Left renal pelvis (tissue), 4 donors: ENCODE measurements at places on chromosomes 1 and 21.

DNA sequence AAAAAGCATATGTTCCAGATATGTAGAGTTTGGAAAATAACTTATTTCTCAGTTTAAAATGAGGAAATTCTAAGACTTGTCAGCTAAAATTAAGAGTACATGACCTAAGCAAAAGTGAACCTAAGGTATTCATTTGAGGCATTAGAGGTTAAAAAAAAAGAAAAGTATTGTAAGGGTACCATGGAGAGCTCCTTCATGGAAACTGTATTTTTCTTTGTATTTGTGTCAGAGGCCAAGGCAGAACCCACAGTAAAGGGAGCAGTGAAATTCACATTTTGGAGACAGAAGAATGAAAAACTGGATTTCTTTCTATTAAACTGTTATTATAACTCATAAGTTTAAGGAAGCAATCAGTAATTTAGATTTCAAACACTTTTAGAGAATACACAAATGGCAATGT is 1494.8 kb downstream of the KCNT2 start:
- DNase-seq, result no peak

GRCh38 chr1:43875331-43875730 is 58.3 kb upstream of the ARTN start:
- no peak for DNase-seq

- no peak for DNase-seq
Measured at GRCh38 chr1:26405281-26405915, 5.2 kb upstream of the LIN28A start.

DNA sequence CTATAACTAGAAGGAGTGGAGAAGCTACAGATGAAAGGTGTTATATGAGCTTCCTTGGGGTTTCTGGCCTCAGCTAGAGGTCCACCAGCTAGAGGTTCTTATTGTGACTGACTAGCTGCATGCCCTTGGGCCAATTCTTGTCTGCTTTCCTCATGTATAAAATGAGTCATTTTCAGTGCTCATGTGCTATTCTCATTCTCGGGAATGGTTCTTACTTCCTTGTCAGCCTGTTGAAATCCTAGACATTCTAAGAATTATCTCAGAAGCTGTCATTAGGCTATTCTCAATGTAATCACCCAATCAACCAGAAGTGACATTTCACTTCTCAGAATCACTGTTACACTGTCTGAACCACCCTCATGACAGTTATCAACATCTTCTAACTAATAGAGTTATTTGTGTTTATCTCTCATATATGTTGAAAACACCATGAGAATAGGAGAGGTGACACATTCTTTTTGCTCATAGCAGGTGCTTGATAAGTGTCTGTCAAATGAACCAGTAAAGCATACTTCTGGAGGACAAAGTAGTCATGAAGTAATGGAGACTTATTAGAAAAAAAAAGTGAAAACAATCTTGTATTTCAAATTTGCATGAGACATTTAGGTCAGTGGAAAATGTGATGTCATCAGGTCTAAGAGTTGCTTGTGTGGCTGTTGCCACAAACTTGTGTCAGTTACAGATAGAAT is 122.8 kb upstream of the IVNS1ABP start:
- DNase-seq, result no peak
